ENCODE measurements at places on chromosomes 12 and 14. TPM values are rescaled to one million over a fixed set of nuclear protein-coding genes. Genes with fewer than 3 reads are reported as not detected.

GRCh38 chr12:92218394-92219077, 72.9 kb upstream of the BTG1 start:
- DNase-seq = no peak

DNA sequence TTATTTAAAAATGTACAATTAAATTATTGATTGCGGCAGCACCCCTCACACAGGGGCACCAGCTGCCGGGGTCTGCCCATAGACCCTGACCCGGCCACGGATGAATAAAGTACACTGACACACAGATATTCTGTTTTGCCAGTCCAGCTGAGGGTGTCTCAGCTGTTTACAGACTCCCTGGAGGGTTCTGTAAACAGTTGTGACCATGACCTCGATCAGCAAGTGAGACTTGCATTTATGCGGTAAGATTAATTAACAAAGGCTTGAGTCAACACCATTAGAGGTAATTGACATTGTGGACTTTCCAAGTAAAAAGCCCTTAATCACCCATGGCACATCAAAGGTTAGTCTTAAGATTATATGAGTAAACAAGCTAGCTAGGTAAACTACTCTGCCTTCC, 94.3 kb downstream of the FUT8 start:
- no peak for DNase-seq

DNA sequence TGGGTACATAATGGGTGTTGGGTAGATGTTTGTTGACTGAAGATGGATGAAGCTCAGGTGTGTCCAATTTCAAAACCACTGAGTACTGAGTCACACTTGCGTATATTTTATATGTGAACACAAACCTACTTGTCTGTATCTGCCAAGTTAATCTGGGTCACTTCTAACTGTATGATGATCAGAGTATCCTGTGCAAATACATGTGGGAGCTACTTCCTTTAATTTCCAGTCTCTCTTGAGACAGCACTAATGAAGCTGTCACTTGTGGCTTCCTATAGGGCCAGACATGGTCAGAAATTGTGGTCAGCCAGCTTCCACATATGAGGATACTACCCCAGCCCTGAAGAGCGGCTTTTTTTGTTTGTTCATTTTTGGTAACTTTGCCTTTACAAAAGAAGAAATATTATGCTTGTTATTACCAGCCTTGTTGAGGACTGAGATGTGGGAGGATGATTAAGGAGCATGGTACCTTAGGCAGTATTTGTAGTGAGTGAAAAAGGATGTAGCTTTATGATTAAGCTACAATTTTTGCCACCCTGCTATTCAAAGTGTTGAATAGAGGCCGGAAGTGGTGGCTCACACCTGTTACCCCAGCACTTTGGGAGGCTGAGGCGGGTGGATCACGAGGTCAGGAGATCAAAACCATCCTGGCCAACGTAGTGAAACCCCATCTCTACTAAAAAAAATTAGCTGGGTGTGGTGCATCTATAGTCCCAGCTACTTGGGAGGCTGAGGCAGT, 32.4 kb downstream of the PLXNC1 start:
- DNase-seq = no peak

- DNase-seq = no peak
Observed at GRCh38 chr14:57957441-57957840, 91.5 kb upstream of the SLC35F4 start.

DNA sequence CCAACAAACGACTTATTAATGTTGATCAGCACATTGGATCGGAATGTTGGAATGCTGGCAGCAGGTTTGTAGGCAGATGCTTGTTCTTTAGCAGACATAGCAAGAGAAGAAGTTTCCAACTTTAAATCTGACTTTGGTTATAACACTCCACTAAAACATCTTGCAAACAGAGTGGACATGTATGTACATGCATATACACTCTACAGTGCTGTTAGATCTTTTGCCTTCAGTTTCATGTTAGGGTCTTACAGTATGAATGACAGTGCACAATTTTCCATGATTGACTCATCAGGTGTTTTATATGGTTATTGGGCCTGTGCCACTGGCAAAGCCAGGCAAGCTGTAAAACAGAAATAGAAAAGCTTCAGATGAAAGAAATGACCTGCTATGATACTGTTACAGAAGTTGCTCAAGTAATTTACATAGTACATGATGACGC, 14.3 kb upstream of the DHRS7 start:
- DNase-seq = no peak

GRCh38 chr14:70597731-70598130, 2.7 kb downstream of the MED6 start:
- DNase-seq = no peak

DNA sequence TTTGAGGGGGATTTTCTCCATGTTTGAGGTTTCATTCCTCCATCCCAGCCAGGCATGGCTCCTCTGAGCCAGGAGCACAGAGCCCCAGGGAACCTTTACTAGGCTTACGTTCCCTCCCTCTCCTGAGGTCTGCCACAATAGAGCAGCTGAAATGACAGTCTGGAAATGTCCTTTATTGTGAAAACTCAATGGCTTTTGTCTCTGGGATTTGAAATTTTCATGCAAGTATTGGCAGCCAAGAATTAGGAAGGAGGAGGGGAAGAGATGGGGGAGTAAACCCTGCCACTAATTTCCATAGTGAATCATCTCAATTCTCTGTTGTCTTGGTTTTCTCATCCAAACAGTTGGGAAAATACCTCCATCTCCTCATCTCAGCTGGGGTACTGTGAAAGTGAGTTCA, 2.6 kb upstream of the PLEKHG3 start:
- peak; percentile 38 for DNase-seq

DNA sequence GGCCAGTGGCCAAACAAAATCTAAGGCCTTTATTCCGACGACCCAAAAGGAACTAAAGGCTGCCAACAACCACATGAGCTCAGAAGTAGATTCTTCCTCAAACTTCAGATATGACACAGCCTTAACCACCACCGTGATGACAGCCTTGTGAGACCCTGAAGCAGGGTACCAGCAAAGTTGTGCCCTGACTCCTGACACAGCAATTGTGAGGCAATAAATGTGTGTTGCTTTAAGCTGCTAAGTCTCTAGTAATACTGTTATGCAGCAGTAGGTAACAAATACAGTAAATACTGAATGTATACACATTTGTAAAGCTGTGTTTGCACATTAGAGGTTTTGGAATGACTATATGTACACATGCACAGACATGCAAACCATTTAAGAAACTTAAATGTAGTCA, 10.7 kb upstream of the SLC6A13 start:
- DNase-seq = no peak

GRCh38 chr12:106739318-106739717, 35.2 kb upstream of the RIC8B start:
- DNase-seq = no peak

DNA sequence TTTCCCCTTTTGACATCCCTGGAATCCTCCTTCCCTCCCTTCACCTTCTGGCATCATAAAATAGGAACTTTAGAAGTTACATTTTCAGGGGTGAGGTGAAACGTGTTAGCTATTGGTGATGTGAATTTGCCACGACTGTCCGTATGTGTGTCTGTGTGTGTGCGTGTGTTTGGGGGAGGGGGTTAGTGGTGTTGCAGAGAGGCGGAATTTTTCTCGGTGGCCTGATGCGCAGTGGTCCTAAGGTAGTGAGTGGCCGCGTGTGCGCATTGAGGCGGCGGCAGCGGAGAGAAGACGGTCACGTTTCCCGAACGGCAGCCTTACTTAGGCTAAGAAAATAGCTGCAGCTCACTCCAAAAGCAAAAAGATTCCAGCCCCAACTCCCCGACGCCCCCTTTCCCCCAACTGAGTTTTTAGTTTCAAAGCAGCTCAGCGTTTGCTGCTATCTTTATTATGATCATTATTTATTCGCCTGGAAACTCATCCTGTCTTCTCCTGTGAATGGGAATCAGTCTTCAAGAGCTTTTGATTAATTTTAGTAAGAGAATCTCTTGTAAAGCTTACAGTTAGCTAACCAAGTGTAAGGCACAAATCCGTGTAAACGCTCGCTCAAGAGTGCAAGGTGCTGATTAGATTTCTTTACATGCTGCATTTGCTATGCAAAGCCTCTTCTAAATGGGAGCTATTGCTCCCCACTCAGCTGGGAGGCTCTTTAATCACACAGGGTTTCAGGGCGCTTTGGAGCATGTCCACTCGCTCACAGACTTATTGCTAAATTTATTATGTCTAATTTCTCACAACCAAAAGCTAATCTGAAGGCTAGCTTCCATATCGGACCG, 4.7 kb downstream of the FLRT2 start:
- peak; percentile 63 for DNase-seq

DNA sequence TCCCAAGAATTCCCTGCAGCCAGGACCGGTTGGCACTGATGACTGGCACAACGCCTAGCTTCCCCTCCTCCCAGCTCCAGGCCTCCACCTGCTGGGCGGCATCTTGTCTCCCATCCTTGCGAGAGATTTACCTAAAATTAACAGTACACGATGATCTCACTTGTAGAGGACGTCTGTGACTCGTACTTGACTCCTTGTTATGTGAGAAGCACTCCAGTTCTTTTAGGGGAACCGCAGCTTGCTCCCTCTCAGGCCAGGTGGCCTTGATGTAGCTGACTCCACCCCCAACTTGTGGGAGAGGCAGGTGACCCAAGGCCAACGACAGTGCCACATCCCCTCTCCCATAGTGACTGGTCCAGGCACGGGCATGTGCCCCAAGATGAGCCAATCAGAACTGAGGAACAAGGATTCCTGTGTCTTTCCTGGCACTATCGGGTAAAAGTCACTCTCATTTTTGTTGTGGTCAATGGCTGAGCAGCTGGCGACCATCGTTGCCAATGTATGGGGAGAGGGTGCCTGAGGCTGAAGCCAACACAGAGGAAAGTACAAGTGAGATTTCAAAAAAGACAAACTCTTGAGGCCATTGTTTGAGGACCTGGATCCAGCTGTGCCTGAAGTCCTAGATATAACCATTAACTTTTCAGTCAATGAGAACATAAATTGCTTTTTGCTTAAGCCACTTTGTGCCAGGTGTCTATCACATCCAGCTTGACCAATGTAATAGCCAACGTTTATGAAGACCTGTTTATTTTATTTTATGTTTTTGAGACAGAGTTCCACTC, 208.7 kb downstream of the RBM19 start:
- peak; percentile 96 for DNase-seq

The SPRYD4 gene
- polyA plus RNA-seq = 1.2 TPM

The GDF3 gene
- polyA plus RNA-seq = not detected

The SERPINA1 gene
- 5.7 TPM for polyA plus RNA-seq

The FAM216A gene
- 9.4 TPM for polyA plus RNA-seq

The PNP gene
- polyA plus RNA-seq = 48.6 TPM

The FAM90A1 gene
- polyA plus RNA-seq = 0.29 TPM

The GPX2 gene
- polyA plus RNA-seq = 23.8 TPM

The ATF7IP gene
- polyA plus RNA-seq = 23.9 TPM

The KCNH5 gene
- 1.6 TPM for polyA plus RNA-seq

All from brain (organoid and tissue), 16 donors.